ENCODE measurements at places on chromosomes 6 and 20.
A peak's percentile ranks its signal among the peaks of the same experiment; 100 is the strongest.

GRCh38 chr6:77740380-77740779 is 87.5 kb downstream of the MEI4 start:
- peak; percentile 34 for DNase-seq

- DNase-seq = peak; percentile 27
Measured at GRCh38 chr6:122007339-122007738, 392.1 kb upstream of the HSF2 start.

DNA sequence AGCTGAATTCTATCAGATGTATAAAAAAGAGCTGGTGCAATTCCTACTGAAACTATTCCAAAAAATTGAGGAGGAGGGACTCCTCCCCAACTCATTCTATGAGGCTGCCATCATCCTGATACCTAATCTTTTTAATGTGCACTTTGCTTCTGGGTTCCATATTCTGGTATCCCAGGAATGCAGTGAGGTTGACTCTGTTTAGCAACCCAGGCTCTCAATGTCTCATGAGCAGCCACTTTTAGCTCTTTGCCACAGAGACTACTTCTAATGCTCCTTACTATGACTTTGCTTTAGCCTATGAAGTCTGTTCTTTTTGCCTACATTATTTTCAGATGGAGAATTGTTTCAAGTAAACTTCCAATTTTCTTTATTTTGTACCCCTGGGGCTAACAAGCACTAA is 185.5 kb upstream of the NRSN1 start:
- DNase-seq = no peak

DNA sequence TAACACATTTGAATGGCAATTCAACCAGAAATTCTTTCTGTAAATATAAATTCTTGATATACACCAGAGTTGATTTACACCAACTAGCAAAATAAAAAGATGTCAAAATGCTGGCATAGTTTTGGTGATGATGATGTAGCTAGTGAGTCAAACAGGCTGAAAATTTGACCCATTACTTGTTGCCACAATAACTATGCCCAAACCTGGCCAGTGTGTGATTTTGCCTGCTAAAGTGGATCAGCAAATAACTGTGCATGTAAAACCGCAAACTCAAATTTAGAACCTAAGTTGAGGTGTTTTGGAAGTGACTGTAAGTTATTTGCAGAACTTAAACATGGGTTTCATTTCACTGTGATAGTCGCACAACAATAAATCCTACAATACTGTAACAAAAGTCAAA is 125.9 kb downstream of the KIF6 start:
- no peak for DNase-seq

DNA sequence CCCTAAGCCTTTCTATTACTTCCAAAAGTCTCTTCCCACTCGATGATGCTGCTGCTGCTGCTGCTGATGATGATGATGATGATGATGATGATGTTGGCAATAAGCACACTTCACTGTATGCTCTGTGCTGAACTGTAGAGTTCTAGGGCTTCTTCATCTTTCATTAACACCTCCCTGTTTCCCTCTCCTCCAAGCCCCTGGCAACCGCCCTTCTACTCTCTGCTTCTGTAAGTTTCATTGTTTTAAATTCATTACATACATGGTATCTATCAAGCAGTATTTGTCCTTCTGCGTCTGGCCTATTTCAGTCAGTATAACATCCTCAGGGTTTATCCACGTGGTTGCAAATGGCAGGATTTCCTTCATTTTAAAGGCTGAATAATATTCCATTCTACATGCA is 100.2 kb downstream of the THBS2 start:
- DNase-seq = no peak

All from fibroblast of villous mesenchyme (primary cell).